ENCODE measurements at places on chromosomes 3 and 15. TPM values are rescaled to one million over a fixed set of nuclear protein-coding genes. Genes with fewer than 3 reads are reported as not detected.

The FETUB gene
- polyA plus RNA-seq = not detected

The GOLGA6L9 gene
- 7.9 TPM for polyA plus RNA-seq

The RTP1 gene
- polyA plus RNA-seq = 1.1 TPM

The SPTSSB gene
- polyA plus RNA-seq = 10.6 TPM

The TRIM42 gene
- not detected for polyA plus RNA-seq
